ENCODE measurements at places on chromosomes 16 and 17.

- DNase-seq = no peak
Measured at GRCh38 chr17:64300699-64300965, 37.6 kb upstream of the TEX2 start.

GRCh38 chr16:57964157-57964700 is 6.7 kb downstream of the CNGB1 start:
- DNase-seq = no peak

DNA sequence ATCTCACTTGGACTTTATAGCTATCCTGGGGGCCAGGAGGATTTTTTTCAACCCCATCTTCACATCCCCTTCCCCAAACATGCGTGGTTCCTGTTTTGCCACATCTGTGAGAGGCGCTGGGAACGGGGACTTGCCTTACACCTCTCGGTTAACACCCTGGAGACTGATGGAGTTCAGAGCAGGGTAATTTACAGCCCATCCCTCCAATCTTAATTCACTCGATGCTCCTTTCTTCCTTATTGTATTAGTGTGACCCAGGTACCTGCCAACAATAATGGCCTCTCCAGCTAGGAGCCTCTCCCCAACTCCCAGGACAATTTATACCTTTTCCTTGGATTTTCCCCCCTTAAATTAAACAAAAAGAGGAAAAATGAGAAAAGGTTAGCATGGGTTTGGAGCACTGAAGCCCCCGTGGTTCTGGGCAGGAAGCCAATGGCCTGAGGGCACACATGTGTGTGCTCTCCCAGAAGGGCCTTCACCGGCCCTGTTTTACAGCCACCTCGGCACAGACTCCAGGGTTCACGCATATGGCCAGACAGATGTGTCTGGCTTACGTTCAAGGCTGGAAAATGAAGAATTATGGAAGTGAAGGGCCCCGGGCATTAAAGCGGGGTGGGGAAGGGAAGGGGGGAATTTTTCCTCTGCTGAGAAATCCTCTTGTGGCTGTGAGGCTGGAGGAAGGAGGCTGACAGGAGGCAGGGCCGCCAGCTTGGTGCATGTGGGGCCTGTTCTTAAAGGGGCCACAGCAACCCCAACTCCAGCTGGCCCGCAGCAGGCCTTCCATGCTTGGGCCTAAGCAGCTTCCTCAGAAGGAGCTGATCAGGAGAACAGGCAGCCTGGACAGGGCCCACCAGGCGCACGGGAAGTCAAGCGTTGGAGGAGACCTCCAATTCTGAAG is 21.4 kb downstream of the HIC1 start:
- DNase-seq = peak; percentile 28

- DNase-seq = no peak
Measured at GRCh38 chr17:58665946-58666857, 25.6 kb downstream of the TEX14 start.

- DNase-seq = no peak
Measured at GRCh38 chr16:75258807-75259141, 7.3 kb upstream of the BCAR1 start.

DNA sequence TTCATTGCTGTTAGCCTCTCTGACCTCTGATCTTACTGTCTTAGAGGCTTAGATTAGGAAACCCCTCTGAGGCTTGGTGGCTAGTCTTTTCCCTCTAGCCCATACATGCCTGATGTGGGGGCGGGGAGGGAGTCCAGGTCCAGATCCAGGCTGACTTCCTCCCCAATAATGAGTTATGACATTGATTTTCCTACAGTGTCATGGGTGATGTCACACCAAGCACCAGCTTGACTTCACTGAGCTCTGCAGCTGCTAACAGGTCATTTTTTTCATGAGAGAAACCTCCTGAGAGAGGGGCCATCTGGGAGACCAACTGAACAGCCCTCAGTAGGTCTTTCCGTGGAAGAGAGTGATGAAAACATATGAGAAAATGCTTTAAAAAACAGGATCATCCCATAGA is 180.2 kb upstream of the N4BP1 start:
- DNase-seq = no peak

DNA sequence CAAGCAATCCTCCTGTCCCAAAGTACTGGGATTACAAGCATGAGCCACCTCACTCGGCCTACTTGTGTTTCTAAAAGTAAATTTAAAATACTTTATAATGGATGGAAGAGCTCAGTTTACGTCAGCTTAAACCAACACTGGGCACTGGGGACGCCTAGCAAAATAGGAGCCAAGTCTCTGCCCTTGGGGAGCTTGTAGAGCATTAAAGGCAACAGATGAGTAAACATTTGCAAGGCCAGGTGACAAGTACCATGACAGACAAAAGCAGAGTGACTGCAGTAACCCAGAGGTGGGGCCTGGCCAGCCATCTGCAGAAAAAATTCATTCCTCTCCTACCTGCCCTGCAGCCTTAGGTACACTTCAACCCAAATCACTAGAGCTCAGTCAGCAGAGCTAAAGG is 12.1 kb upstream of the NLK start:
- no peak for DNase-seq

DNA sequence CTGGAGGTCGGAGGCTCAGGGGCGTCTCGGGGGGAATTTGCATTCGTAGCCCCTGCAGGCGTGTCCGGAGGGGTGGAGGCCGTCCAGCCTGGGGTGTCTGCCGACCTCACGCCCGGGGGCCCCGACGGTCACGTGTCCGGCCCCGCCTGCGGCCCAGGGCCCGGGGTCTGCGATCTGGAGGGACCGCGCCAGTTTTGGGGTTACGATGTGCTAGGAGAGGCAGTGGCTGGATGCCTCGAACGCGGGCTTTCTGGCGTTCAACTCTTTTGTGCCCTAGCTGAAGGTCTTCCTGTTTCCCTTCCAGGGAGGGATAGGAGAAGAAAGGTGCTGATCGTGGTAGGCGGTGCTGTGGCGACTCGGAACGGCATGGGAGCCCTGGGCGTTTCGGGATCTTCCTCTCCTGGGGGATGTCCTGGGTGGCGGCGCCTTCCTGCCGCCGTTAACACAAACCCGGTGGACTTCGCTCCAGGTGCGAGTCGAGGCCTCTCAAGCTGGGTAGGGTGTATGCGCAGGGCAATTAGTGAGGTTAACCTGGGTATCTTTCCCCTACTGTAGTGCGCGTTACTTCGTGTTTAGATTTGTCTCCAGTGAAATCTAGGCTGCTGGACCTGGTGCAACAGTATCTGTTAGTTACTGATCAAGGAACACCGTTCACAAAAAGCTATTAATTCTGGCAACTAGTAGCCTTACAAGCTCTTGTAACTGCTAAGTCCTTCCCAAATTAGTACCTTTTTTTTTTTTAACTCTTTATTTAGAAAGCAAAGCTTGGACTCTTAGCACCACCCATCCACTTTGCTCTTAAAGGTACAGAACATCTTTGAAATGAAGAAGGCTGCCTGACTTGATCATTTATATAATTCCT is 1.3 kb downstream of the AKAP1 start:
- no peak for DNase-seq

- DNase-seq = no peak
Measured at GRCh38 chr17:21094298-21094704, 32.5 kb upstream of the DHRS7B start.

GRCh38 chr17:81644976-81645952 is 8.3 kb downstream of the TSPAN10 start:
- DNase-seq = no peak

GRCh38 chr17:72970246-72970645 is 122.2 kb downstream of the SLC39A11 start:
- DNase-seq = no peak

- no peak for DNase-seq
Measured at GRCh38 chr17:76086384-76086783, 7.4 kb downstream of the ZACN start.

Data from fibroblast of mammary gland (primary cell).